Dorsolateral prefrontal cortex (tissue), 122 donors: ENCODE measurements at places on chromosomes 12 and 14. TPM values are rescaled to one million over a fixed set of nuclear protein-coding genes. Genes with fewer than 3 reads are reported as not detected.

- no peak for DNase-seq
Observed at GRCh38 chr14:106276326-106277267, 750.2 kb downstream of the TMEM121 start.

DNA sequence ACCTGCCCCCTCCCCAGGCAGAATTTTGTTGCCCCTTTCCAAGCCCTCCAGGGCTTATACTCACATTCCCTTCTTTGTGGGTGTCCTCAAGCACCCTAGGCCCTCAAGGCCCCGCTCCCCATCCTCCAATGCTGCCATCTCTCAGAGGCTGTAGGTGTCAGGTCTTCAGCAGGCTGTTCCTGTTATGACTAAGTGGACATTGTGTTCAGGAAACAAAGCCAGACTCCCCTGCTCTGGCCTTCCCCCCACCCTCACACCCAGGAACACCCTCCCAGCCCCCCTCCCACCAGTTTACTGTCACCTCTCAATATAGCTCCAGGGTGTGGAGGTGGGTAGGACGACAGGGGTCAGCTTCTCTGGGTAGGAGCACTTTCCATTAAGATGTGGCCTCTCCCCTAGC lies 1.4 kb upstream of the MYH6 start:
- no peak for DNase-seq

Gene SLCO1A2
- total RNA-seq, result 77.6 TPM

DNA sequence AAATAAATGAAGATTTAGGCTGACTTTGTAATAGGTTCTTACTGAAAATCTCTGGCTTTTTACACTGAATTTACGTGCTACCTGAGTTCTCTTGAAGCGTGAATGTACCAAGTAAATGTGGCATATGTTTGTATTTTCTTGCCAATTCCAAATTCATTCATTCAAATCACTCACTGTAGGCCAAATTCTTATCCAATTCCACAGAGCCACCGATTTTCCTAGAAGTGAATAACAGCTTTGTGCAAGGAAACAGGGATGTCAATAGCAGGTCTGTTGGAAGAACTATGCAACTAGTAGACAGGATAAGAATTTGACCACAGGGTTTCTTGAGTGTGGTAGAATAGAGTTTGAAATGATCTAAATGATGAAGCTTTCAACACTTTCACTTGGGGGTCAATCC lies 86.8 kb downstream of the SOX5 start:
- DNase-seq, result no peak

- no peak for DNase-seq
Observed at GRCh38 chr12:6866920-6867412, 365 bp upstream of the TPI1 start.

GRCh38 chr14:24054646-24055045 lies 2.8 kb downstream of the CARMIL3 start:
- DNase-seq, result no peak

DNA sequence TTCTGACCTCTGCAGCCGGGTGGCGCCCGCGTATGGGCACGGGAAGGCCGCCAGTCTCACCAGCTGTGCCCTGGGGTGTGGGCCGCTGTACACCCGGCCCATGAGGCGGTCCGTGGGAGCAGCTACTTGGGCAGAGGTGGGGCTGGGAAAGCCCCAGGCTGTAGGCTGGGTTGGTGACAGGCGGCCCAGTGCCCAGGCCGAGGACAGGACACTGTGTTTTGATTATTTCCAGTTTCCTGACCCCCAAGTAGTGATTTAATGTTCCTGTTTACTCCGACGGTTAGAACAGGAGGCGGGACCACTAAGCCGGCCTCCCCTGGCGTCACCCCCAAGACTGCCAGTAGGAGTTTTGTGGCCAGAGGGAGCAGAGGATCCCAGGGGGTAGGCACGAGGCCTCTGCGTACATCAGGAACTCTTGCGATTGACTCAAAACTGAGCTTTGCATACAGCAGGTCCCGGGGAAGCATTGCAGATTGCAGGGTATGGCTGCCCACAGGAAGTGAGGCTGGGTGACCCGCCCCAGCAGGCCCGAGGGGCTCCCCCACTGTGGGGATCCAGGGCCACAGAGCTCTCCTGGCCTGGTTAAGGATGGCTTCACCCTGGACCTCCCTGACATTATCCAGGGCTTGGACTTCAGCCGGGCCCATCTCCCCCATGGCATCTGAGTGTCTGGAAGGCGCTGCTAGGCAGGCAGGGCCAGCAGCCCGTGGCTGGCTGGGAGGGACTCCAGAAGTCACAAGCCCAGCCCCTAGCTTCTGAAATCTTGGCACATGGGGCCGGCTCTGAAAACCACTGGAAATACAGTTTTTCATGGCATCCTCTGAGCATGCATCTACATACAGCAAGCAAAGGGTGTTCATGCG lies 42.5 kb upstream of the DIO3 start:
- DNase-seq, result no peak

Gene SENP1
- total RNA-seq, result 16.4 TPM

DNA sequence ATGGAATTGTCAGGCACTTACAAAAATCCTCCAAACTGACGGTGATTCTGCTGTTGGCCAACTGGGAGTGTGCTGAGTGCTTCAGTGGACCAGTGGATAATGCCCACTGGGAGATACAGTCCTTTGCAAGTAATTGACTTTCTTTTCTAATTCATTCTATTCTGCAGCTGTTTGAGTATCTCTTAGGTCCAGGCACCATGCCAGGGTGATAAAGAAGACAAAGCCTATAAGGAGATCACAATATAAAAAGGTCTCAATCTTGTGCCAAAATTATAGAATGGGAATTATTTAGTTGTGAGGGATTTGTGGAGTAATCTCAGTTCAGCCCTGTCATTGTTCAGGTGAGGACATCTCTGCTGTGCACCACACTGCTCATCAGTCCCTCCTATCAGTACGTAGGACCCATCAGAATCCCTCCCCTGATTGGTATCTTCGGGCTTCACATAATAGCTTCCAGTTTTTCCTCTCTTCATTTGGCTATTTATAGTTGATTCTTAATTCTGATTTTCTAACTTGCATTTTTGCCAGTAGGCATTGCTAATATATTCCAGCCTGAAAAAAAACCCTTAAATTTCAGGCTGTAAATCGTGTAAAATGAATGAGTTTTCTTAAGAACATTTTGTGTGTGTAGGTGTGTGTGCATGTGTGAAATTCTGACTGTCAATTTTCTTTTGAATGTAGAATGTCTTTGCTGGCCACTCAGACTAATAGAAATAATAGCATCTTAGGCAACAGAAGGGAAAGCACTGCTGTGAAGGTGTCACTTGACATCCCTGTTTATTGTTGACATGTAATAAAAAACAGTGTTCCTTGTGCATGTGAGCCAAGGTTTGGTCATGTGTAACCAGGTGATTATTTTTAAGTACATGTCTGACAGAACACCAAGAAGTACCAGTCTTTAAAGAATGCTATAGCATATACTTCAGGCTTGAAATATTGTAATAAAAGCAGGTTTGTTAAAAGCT lies 457.6 kb upstream of the RGS6 start:
- DNase-seq, result no peak

DNA sequence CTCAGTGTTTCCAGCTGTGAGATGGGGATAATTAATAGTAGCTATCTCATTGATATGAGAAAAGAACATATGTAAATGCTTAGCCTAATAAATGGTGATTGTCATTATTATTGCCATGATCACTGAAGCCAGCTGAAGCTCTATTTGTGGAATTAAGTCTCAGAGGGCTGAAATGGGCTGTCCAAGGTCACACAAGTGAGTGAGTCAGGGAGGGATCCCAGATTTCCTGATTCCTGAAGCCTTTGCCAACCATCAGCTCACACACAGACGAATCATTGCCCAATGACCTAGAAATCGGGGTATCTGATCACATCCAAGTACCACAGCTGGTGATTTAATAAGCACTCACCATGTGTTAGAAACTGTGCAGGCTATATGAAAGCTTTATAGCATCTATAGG lies 21.6 kb upstream of the TMEM229B start:
- DNase-seq, result no peak

DNA sequence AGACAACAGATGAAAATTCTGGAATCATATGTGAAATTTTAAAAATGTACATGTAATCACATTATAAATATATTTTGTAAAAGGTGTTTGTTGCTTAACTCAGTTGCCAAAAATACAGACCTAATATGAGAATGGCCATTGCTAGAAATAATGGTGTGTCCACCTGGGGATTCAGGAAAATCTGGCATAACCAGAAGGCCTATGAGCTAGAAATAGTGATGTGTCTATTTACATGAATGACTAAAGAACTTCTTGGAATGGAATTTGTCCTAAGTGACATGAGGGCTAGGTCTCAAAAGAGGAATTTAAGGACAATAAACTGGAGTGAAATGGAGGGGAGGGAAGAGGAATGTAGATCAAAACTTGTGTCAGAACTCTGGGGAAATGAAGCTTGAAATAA lies 126.4 kb downstream of the PTPRR start:
- DNase-seq, result no peak

- DNase-seq, result no peak
Observed at GRCh38 chr12:10614056-10614370, 604 bp upstream of the MAGOHB start.

- no peak for DNase-seq
Observed at GRCh38 chr12:114481200-114481535, 75.2 kb upstream of the TBX5 start.

- no peak for DNase-seq
Observed at GRCh38 chr14:87690076-87690613, 302.8 kb downstream of the GALC start.
